ENCODE measurements at places on chromosomes 2 and 18.

- no peak for DNase-seq
Observed at GRCh38 chr2:50791271-50791670, 240.7 kb downstream of the NRXN1 start.

DNA sequence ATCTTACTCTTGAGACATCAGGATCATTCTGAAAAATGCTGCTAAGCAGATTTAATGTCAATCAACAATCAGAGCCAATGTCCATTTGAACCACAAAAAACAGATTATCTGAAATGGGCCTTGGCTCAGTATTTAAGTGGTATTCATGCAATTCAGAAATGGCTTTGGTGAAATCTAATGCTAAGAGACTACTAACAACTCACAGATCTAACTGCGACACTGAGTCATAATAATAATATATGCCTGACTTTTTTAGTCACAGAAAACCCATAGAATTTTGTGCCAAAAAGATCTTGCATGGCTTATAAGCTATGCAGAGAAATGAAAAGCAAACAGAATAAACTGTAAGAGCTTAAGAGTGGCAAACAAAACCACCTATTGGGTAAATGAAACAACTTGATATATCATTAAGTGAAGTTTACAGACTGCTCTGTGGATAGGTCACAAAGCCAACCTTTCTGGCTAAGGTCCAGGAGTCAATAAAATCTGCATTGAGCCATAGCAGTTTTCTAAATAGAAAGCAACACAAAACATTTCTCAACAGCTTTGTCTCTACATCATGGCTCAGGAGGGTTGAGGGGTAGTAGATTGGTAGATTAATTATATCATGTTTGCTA is 234.3 kb downstream of the LRATD1 start:
- no peak for DNase-seq

DNA sequence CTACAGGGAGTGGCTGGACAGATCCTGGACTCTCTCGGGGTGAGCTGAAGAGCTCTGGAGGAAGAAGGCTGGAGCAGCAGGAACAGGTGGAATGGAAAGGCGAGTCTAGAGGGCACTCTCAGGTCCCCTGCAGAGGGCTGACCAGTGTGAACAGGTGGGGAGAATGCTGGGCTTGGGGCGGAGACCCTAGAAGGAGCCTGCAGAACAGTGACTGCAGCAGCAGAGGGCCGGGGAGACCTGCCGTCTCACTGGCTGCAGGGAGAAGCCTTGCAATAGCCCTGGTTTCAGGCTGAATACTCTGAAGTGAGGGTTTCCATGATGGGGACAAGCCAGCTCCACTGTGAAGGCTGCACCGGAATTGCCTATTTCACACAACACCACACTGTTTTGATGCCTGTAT is 626.7 kb upstream of the SALL3 start:
- no peak for DNase-seq

DNA sequence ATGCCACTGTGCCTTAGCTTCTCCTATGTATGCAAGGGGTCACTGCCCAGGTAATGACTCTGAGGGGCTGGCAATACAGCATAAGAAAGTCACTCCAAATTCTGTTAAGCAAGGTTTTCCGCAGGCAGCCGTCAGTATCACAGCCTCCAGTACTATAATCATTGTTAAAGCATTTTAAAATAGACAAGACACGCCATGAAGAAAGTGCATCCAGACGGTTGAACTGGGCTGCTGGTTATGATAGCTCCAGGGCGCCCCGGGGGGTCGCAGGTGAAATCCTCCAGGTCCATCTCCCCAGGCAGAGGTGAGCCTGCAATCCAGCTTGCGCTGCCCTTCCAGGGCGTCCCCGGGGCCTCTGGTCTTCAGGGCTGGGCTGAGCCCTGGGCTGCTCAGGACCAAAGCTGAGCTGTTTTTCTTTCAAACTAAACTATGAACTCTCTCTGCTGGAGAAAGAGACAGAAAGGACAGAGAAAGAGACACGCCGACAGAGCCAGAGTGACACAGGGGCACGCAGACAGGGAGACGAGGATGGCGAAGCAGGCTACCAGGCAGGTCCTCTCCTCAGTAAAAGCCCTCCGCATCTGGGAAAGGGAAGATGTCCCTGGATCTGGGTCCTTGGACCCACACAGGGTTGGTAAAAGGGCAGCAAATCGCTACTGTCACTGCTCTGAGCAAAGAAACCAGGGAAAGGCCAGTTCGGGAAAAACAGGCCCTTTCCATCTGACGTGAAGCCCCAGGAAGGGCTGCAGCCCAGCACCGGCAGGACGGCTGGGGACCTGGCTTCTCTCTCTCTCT is 2.1 kb upstream of the TWIST2 start:
- DNase-seq = no peak

DNA sequence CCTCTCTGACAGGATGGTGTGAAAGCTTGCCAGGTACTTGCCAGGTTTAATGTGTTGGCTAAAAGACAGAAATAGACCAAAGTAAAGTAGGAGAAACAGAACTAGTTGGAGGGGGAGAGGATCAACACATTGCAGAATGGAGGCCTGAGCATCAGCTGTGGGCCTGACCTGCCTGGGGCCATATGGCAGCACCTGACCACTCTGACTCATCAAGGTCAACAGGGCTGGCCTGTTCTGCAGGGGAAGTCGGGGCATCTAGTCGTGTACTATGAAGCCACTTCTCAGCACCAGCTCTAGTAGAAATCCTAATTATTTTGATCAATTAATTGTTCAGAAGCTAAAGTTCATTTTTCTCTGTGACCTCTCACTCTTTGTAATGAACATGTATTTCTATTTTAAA is 35.8 kb upstream of the NOSTRIN start:
- no peak for DNase-seq
